ENCODE measurements at places on chromosomes 11 and 22.

GRCh38 chr11:41307296-41308080 is 152.0 kb downstream of the LRRC4C start:
- no peak for DNase-seq

DNA sequence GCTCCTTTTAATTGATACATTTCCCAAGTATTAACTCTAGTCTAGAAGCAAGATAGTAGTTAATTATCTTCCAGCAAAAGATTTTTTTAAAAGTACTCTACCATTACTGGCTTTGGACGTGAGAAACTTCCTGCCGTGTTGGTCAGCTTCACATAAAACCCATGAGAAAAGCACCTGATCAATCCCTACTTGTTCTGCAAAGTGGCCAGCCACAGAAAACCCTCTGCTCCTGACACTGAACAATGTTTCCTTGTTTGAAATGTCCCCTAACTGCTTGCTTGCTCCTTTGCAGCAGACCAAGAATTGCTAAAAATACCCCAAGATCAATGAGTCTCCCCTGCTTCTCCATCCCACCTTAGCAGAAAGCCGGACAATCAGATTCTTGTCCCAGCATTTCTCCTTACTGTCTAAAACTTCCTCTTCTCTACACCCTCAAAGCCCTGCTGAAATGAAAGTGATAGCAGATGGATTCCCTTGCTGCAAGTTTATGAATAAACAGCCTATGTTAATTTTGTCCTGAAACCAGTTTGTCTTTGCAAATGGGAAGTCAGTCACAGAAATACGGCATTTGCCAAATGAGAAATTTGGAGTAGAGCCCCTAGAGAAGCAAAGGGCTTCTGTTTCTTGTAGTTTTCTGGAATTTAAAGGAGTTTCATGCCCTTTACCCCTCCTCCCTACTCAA is 207.1 kb upstream of the ARHGAP20 start:
- DNase-seq = no peak

DNA sequence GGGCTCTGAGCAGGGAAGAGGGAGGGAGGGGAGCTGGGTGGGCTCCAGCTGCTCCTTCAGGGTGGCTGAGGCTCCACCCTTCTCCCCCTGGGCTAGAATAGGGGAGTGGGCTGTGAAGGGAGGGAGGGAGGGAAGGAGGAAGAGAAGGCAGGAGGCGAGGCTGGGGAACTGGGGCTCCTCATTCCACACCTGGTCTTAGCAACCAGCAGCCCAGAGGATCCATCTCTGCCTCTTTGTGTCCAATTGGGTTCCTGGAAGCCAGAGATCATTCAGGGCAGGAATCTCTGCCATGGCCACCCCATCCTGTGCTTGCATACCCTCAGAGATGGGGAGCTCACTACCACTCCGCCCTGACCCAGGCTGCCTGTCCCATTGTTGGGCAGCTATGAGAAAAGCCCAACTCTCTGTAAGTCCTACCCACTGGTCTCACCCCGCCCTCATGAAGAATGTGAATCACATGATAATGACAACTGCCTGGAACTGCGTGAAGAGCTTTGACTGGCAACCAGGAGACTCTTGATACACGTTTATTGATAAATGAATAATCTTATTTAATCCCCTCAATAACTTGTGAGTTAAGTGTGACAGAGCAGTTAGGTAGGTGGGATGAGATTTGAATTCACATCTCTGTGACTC is 7.9 kb downstream of the NCF4 start:
- no peak for DNase-seq

DNA sequence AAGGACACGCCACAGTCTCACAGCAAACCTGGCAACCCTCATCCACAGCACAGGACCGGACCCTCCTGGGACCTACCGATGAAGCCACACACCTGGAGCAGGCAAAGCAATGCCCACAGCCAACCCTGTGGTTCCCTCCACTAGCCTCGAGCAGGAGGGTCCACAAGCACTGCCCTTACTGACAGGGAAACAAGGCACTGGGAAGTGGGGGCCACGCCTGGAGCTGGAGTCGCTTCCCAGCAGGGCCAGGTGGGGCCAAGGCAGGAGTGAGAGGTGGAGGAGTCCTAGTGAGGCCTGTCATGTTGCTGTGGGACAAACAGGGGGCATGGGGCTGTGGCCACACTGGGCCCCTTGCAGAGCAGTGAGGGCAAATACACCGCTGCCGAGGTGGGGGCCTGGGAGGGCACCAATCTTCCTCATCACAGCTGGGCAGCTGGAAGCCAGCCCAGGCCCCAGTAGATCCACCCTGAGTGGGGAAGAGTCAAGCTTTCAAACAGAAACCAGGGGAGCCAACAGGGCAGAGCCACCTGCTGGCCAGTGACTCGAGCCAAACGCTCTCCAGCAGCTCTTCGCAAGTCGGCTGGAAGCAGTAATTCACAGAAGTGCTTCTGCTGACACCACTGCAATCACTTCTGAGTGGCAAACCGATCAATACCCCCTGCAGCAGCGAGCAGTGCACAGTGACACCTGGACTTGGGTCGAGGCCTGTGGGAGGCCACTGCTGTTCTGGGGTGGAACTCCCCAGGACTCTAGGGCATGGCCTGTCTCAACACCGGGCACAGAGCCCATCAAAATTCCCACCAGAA is 13.7 kb downstream of the SULT4A1 start:
- no peak for DNase-seq

DNA sequence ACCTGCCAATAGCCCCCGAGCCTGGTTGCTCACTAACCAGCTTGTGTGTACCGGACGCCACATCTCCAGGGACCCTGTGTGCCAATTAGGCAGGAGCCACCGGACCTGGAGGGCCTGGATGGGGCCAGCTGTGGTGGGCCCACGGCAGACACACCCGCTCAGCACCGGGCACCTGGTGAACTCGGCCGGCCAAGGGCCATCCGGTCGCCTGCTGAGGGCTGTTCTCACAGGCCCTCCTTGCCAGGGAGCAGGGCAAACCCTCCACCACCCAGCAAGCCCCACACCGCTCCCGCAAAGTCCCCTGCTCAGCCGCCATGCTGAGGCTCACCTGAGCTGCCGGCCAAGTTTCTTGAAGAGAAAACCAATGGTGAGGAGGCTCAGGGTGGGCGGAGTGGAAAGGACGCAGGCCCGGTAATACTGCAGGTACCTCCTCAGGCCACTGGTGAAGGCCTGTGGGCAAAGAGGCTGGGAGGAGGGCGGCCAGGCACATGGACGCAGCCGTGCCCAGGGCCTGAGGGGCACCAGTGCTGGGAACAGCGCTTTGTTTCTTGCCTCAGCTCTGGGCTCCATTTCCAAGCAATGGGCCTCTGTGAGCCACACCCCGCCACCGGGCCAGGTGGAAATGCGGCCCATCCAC is 17.1 kb downstream of the TUBGCP6 start:
- no peak for DNase-seq

DNA sequence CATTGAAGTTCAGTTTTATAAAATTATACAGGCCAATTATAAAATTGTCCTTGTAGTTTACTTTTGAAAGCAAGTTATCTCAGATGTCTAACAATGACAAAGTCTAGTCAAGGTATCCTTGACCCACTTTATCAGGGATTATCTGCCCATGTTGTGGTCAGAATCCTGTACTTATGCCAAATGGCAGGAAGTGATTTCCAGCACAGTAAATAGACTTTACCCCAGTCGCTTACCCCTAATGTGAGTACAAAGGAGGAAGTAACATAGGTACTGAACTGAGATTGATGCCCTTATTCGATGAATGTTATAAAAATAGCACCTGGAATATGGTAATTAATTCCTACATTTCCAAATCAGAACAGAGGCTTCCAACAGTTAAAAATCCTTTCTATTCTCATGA is 355.7 kb downstream of the CNTN5 start:
- DNase-seq = no peak

All from epithelial cell of proximal tubule (primary cell).